Motor neuron (in vitro differentiated cells): ENCODE measurements at places on chromosomes 2 and 18.
A peak's percentile ranks its signal among the peaks of the same experiment; 100 is the strongest.

- ATAC-seq, result peak; percentile 13
Measured at GRCh38 chr2:1550076-1550475, 136.8 kb downstream of the TPO start.

- peak; percentile 39 for ATAC-seq
Measured at GRCh38 chr2:23414871-23415270, 29.9 kb downstream of the KLHL29 start.

DNA sequence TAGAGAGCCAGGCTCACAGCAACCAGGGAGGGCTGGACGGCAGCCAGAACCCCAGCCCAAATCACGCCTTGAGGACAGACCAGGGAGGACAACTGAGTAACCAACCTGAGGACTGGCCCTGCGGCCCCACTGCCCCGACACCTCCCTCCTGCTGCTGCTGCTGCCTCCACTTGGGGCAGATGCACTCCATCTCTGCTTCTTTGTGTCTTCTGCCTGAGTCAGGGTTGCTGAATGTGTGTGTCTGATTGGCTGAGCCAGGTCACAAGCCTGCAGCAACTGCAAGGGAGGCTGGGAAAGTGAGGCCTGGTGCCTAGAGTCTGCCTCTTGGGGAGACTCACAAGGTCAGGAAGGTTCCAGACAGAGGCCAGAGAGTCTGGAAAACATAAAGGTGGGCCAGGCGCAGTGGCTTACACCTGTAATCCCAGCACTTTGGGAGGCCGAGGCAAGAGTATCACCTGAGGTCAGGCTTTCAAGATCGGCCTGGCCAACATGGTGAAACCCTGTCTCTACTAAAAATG, 83.4 kb downstream of the ZFP36L2 start:
- no peak for ATAC-seq

DNA sequence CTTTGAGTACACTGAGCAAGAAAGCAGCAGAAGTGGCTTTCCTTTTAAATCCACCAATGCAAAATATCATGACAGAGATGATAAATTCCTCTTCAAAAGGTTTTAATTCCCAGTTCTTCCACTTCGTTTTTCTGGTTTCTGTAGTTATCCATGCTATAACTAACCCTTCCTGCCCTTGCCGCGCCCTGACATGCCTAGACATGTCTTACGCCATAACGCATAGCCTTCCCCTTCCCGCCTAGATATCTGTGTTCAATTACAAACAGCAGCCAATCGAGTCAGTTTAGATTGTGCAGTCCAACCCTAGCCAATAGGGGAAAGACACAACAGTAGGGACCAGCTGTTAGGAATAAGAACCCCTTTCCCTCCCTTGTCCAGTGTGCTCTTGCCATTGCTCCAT, 16.1 kb downstream of the PRPF40A start:
- ATAC-seq, result peak; percentile 28

DNA sequence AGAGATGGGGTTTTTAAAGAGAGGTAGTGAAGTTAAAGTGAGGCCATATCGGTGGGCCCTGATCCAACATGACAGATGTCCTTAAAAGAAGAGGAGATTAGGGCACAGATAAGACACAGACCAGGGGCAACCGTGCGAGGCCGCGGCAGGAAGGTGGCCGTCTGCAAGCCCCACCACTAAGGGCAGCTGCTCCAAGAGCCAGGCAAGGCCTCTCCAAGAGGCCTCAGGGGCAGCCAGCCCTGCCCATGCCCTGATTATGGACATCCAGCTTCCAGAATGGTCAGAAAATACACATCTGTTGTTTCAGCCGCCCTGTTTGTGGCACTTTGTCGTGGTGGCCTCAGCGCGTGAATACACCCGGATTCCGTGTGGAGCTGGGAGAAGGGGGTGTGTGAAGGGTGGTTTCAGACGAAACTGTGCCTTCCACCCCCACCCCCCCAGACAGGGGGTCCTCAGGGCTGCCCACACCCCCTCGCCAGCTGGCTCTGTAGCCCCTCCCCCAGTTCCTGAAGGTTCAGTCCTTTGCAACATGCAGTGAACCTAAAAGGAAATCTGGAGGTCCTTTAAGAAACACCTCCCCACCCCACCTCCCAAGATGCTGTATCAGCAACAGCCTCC, 74.1 kb upstream of the SMAD7 start:
- ATAC-seq, result no peak

DNA sequence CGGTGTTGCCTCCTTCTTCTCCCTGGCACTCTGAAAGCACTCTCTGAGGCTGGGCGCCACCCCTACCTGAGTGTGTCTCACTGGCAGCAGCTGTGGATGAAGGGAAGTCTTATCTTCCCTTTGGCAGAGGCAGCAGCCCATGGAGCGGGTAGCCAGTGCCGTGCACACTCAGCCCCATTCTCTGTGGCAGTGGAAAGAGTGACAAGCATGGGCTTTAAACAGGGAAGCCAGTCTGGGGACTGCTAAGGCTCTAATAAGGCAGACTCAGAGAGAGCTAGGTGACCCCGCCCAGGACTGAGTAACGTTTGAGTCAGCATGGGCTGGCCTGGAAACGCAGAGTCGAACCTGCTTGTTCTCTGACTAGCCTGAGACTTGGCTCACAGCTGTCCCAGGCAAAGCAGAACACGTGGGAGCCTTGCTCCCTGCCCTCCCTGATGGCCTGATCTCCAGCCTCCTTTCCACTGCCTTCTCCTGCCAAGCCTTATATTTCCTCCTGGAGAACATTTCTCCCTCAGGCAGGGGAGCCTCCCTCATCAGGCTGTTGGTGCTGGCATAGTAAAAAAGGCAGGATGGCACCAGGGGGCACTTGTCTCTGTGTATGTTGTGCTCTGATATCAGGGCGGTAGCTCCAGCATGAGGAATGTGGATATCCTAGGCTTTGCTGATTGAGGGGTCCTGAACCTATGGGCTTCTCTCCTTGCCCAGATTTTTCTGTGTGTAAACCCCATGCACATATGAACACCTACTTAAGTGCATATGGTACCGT, 93.9 kb upstream of the LGALSL start:
- ATAC-seq, result peak; percentile 100

- ATAC-seq, result no peak
Measured at GRCh38 chr2:223315813-223316212, 263.8 kb downstream of the KCNE4 start.

- no peak for ATAC-seq
Measured at GRCh38 chr2:240358821-240359397, 76.6 kb upstream of the GPC1 start.

GRCh38 chr2:238418999-238419546, 7.7 kb upstream of the ASB1 start:
- no peak for ATAC-seq

- ATAC-seq, result no peak
Measured at GRCh38 chr2:129062146-129062912, 743.7 kb upstream of the HS6ST1 start.

DNA sequence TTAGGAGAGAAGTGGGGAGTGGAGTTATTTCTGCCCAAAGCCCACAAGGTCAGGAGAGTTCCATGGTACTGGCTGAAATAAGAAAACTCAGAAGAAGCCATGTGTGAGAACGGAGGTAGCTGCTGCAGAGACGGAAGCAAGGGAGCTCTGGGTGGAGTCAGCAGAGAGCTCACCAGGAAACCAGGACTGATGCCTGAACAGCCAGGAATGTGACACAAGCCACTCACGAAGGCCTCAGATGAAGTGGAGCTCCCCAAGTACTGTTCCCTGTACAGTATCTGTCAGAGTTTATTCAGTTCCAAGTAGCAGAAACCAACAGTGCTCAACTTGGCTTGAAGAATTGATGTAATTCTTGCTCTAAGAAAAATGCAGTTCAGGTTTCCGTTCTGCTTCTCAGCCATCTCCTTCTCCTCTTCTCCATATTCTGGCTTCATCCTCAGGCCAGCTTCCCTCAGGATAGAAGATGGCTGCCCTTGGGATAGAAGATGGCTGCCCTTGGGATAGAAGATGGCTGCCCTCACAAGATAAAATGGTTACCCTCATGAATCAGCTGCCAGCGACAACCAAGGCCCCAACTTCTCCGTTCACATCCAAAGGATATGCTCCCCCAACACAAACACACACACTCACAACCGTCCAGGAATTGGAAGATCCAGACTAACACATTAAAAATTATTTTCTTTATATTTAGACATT, 117.4 kb upstream of the SH3BP4 start:
- ATAC-seq, result no peak

- no peak for ATAC-seq
Measured at GRCh38 chr2:136383167-136383566, 265.2 kb upstream of the CXCR4 start.

DNA sequence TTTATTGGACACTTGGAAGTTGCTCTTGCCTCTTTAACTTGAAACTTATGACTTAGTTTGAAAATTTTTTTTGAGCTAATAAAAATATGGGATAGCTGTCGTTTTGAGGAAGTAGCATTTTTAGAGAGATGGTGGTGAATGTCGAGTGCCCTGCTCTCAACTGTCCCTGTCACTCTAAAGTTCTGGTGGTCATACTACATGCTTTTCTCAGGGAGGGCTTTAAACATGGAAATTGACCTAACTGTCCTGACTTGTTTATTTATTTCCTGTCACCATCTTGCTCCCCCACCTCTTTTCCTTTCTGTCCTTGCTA, 16.0 kb downstream of the CEP192 start:
- no peak for ATAC-seq

GRCh38 chr2:54635554-54636152, 87.8 kb upstream of the EML6 start:
- ATAC-seq, result peak; percentile 36

GRCh38 chr18:68548904-68549870, 165.7 kb downstream of the TMX3 start:
- no peak for ATAC-seq

DNA sequence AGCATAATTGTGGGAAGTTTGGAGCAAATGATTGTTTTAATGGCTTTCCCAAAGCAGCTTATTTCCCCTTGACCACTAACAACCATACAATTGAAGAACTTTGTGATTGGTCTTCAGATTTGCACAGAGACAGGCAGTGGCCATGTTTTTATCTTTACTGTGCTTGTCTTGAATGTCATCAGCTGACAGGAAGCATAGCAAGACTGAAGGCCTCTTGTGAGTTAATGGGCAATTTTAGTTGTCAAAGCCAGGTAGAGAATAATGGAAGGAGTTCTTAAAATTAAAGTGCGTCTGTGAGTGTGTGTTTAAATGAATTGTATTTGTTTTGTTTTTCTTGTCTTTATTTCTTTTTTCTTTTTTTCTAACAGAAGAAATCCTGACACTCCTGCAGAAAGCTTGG, 809.9 kb downstream of the TSN start:
- ATAC-seq, result no peak

DNA sequence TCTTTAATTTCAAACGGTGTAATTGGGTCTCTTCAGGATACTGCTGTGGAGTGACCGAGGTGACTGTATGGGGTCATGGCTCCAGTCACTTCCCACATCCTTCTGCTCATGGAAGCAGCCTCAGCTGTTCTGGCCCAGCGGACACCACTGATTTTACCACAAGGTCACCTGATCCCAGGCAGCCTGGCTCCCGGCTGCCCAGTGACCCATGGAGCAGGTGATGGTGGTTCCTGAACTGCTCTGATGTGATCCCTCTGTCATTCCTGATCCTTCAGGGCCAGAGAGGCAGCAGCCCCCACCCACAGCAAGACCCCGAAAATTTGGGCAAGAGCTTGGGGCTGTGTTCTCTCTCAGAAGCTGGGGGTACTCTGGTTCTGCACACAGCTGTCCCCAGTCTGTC, 35.5 kb upstream of the HS6ST1 start:
- no peak for ATAC-seq

- ATAC-seq, result peak; percentile 82
Measured at GRCh38 chr2:75100011-75100800, 99.1 kb downstream of the TACR1 start.

DNA sequence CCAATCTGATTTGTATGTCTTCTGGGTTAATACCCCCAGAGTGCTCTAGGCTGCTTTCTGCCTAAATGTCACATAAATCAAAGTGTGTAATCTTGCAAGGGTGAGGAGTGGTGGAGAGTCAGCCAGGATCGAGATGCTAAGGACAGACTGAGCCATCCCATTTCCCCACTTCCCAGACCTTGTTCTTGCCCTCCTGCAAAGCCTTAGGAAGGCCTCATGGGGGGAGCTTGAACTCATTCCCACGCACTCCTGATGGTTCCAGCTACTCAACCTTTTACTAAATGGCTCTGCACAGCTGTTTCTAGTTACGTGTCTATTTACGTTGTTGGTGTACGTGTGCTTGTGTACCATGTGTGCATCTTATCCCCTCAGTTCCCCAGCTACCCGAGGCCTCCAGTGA, 423.6 kb upstream of the TNP1 start:
- no peak for ATAC-seq

- no peak for ATAC-seq
Measured at GRCh38 chr2:111209045-111209514, 88.4 kb downstream of the BCL2L11 start.
